ENCODE measurements at places on chromosomes 6 and 20. TPM values are rescaled to one million over a fixed set of nuclear protein-coding genes. Genes with fewer than 3 reads are reported as not detected.
A peak's percentile ranks its signal among the peaks of the same experiment; 100 is the strongest.

Gene SYCP2
- total RNA-seq: 0.74 TPM

Gene EEF1E1
- total RNA-seq: 21.7 TPM

DNA sequence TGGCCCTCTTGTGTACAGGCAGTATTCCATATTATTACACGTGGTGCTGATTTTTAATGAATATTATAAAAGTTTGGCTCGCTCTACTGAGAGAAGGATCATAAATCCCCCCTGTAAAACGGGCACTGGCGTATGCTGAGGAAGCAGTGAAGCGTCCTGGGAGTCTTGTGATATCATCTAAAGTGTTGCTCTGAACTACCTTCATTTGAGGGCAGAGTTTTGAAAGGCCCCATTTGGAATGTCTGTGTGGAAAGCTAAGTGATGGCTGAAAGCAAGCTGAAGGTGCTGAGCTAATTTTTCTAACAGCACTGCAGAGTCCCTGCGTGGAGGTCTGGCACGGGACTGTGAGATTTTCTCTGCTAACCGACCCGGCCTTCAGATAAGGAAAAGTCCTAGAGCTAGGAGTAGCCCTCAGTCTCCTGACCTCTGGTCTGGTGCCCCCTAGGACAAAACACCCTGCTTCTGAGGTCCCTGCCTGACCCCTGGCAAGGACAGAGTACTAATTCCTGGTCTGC, 1.3 kb upstream of the BACH2 start:
- H3K36me3 ChIP-seq: no peaks in the 10 kb centered on the region
- no peak overlapping the region for H3K27ac ChIP-seq
- H3K27me3 ChIP-seq: peaks cover 34% of the 10 kb centered on the region
- no peak for DNase-seq

Gene LY6G6F
- total RNA-seq: not detected

GRCh38 chr6:166308033-166308768, at the start of gene PRR18:
Gene PRR18 (minus strand): TSS chr6:166308392. CDS start chr6:166308142, 250 bp downstream.
- H3K4me3 ChIP-seq: peak within 1 kb of the TSS; percentile 32
- DNase-seq: no peak
- H3K27ac ChIP-seq: no peak within 1 kb of the TSS
- H3K27me3 ChIP-seq: peaks cover 41% of the 10 kb centered on the region
- no peaks in the 10 kb centered on the region for H3K4me1 ChIP-seq

Gene COX4I2
- not detected for total RNA-seq

DNA sequence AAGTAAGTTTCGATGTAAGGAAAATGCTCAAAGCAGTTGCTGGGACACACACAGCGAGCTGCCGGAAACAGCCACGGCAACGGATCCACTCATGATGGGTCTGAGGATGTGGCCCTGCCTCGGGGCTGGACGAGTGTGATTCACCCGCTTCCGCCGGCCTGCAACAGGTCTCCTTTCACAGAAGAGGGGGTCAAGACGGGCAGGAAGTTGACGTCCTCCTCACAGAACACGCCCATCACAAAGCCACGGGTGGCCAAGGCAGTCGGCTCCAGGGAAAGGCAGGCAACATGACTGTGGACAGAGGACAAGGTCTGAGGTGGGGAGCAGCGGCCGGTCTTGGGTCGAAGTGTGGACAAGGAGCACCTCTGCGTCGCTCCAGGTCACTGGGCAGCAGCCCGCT, 29.9 kb upstream of the SMOC2 start:
- H3K4me3 ChIP-seq: no peak overlapping the region
- H3K4me1 ChIP-seq: no peaks in the 10 kb centered on the region
- no peaks in the 10 kb centered on the region for H3K27me3 ChIP-seq
- H3K27ac ChIP-seq: no peak overlapping the region
- no peak for DNase-seq

GRCh38 chr6:38987503-38987902, 61.1 kb upstream of the GLP1R start:
- no peak overlapping the region for H3K27ac ChIP-seq
- H3K4me1 ChIP-seq: no peaks in the 10 kb centered on the region
- H3K36me3 ChIP-seq: no peaks in the 10 kb centered on the region
- H3K27me3 ChIP-seq: no peaks in the 10 kb centered on the region
- no peak overlapping the region for H3K4me3 ChIP-seq

DNA sequence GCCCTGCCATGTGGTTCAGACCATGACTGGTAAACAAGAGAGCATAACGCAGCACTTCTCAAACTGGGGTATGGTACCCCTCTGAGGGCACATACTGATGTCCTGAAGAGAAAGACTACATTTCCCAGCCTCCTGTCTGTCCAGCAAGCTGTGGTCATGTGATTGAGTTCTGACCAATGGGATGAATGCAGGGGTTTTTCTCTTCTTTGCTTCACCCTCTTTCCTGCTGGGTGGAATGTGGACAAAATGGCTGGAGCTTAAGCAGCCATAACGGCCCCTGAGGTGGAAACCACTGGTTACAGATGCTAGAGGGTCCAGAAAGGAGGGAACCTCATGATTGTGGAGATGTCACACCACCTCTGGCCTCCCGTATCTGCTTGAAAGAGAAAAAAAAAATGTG, 19.4 kb upstream of the KCNB1 start:
- H3K36me3 ChIP-seq: no peaks in the 10 kb centered on the region
- peaks cover 4% of the 10 kb centered on the region for H3K27me3 ChIP-seq
- no peaks in the 10 kb centered on the region for H3K4me1 ChIP-seq
- H3K4me3 ChIP-seq: no peak overlapping the region
- H3K27ac ChIP-seq: no peak overlapping the region

GRCh38 chr6:62716719-62717118, 430.7 kb upstream of the KHDRBS2 start:
- no peak overlapping the region for H3K27ac ChIP-seq
- no peak overlapping the region for H3K4me3 ChIP-seq
- no peaks in the 10 kb centered on the region for H3K36me3 ChIP-seq
- DNase-seq: no peak
- no peaks in the 10 kb centered on the region for H3K27me3 ChIP-seq
- H3K4me1 ChIP-seq: no peaks in the 10 kb centered on the region

DNA sequence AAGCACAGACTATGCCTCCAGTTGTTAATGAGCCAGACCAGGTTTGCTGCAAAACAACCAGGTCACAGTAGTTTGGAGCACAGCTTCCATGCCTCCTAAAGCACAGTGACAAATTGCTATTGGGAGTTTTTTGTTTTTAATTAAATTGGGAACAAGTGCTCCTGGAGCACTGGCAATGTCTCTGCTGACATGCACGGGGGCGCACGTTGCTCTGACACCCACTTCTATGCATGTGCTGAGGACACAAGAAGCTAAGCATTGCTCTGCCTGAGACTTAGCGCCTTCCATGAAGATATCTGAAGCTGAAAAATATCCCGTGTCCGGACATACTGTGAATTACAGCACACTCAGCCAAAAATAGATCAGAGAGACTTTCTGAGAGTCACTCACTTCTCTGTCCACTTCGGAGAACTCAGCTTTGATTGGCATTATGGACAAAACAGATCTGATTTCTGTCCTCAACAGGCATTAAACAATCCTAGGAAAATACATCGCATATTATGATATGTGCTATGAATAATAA, 18.6 kb upstream of the GGTLC1 start:
- no peak overlapping the region for H3K4me3 ChIP-seq
- no peaks in the 10 kb centered on the region for H3K4me1 ChIP-seq
- no peaks in the 10 kb centered on the region for H3K36me3 ChIP-seq
- H3K27me3 ChIP-seq: no peaks in the 10 kb centered on the region
- no peak overlapping the region for H3K27ac ChIP-seq

Gene C6orf58
- total RNA-seq: not detected

GRCh38 chr6:103284835-103285234, 1574.9 kb downstream of the HACE1 start:
- no peak overlapping the region for H3K4me3 ChIP-seq
- DNase-seq: no peak
- no peaks in the 10 kb centered on the region for H3K4me1 ChIP-seq
- H3K36me3 ChIP-seq: no peaks in the 10 kb centered on the region
- no peaks in the 10 kb centered on the region for H3K27me3 ChIP-seq

Gene OR2J2
- total RNA-seq: not detected

Gene ADTRP
- 56.6 TPM for total RNA-seq

- no peak for DNase-seq
- no peak overlapping the region for H3K4me3 ChIP-seq
- H3K4me1 ChIP-seq: peaks cover 22% of the 10 kb centered on the region
- H3K27ac ChIP-seq: no peak overlapping the region
These were observed 30.9 kb downstream of the VEGFA start for GRCh38 chr6:43800746-43801494.

DNA sequence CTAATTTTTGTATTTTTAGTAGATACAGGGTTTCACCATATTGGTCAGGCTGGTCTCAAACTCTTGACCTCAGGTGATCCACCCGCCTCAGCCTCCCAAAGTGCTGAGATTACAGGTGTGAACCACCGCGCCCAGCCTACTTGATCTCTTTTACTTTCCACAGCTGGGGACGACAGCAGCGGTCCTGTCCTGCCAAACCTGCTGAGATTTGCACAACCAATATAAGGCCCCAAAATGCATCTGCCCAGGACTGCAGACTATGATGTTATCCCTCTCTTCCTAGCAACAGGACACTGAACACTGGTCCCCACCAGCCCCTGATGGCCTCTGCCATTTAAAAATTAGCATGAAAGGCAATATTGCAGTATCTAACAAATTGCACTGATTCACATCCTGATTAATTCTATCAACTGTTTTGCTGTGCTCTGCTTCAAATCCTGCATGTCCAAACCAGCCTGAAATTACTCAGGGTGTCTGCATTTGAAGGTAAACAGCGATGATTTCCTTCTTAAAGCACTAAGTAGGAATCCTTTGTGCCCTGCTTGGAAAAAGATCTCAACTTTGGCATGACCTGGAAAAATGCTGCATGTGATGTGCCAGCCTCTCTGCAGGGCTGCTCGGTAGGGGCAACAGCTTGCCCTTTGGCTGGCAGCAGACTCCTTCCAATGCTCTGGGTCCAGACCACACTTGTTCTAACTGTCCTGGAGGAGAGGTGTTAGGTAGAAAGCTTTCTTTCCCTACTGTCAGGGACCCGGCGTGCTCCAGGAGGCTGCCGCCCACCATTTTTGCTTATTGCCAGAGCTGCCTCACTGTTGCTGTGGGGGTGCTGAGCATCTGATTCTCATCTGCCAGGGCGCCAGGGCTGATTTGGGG, 27.4 kb upstream of the PXDC1 start:
- H3K27ac ChIP-seq: no peak overlapping the region
- no peak overlapping the region for H3K4me3 ChIP-seq
- H3K4me1 ChIP-seq: no peaks in the 10 kb centered on the region
- no peak for DNase-seq
- H3K36me3 ChIP-seq: no peaks in the 10 kb centered on the region
- H3K27me3 ChIP-seq: no peaks in the 10 kb centered on the region

- DNase-seq: no peak
- no peak overlapping the region for H3K27ac ChIP-seq
- H3K27me3 ChIP-seq: no peaks in the 10 kb centered on the region
- no peak overlapping the region for H3K4me3 ChIP-seq
These were observed 13.9 kb downstream of the RAMACL start for GRCh38 chr6:166572370-166573261.

DNA sequence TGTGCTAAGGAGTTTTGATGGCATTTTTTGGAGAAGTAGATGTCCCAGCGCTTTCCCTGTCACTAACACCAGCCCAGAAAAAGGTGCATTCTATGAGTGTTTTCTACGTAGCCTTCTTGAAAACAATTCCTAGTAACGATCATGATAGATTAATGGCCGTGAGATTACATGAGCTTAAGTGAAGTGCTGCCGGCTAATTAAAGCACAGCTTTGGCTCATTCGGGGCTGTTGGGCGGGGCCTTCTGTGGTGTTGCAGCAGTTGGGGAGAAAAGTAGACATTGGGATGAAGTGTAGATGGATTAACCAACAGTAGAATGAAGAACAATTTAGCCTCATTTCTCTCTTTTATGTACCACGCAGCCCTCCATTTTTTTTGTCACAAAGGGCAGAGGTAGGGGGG, 20.8 kb upstream of the TRAF3IP2 start:
- no peaks in the 10 kb centered on the region for H3K27me3 ChIP-seq
- peaks cover 5% of the 10 kb centered on the region for H3K4me1 ChIP-seq
- DNase-seq: no peak
- no peaks in the 10 kb centered on the region for H3K36me3 ChIP-seq

- no peaks in the 10 kb centered on the region for H3K27me3 ChIP-seq
- no peaks in the 10 kb centered on the region for H3K4me1 ChIP-seq
- H3K27ac ChIP-seq: no peak overlapping the region
- no peaks in the 10 kb centered on the region for H3K36me3 ChIP-seq
- no peak for DNase-seq
These were observed 237.2 kb downstream of the CDKAL1 start for GRCh38 chr6:20771409-20771808.

DNA sequence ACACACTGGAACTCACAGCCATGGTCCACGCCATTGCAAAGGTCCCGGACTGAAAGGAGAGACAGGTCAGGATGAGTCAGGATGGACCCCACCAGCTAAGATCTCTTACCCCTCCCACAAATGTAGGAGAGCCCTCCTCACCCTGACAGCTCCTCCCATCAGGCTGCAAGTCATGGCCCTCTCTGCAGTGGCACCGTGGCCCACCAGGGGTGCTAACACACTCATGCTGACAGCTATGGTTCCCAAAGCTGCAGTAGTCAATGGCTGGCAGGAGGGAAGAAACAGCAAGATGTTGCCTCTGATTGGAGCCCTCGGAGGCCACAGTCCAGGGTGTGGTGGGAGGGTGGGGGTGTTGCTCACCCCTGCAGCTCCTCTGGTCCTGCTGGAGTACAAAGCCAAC, 5.7 kb upstream of the RBPJL start:
- no peak for DNase-seq
- H3K4me1 ChIP-seq: no peaks in the 10 kb centered on the region
- no peaks in the 10 kb centered on the region for H3K36me3 ChIP-seq

DNA sequence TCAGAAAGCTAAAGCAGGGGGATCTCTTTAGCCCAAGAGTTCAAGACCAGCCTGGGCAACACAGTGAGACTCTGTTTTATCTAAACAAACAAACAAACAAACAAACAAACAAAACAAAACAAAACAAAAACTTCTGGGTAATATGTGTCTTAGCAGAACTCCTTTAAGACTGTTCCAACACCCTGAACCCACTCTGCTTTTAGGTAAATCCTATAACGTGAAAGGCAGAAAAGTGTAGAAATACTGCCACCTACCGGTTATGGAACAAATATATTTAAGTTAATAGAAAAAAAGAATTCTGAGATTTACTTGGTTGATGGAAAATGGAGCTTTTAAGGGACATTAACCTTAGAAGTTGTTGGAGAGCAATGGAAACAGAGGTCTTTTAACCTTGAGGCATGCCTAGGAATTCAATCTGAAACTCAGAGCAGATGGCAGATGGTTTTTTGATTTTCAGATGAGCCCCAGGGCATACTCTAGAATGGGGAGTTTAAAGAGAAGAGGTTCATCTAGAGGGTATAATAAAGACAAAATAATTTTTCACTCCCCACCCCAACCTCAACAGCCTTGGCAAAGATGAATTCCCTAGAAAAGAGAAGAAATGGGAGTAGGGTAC, 38.5 kb downstream of the SOD2 start:
- H3K36me3 ChIP-seq: no peaks in the 10 kb centered on the region
- no peak overlapping the region for H3K27ac ChIP-seq
- H3K4me3 ChIP-seq: no peak overlapping the region
- H3K4me1 ChIP-seq: no peaks in the 10 kb centered on the region

GRCh38 chr20:15333170-15333569, 995.8 kb upstream of the FLRT3 start:
- no peaks in the 10 kb centered on the region for H3K36me3 ChIP-seq
- H3K4me1 ChIP-seq: no peaks in the 10 kb centered on the region
- H3K27me3 ChIP-seq: no peaks in the 10 kb centered on the region
- no peak overlapping the region for H3K27ac ChIP-seq

Gene LPA
- total RNA-seq: not detected

Gene HAO1
- total RNA-seq: not detected

Gene MUC21
- total RNA-seq: not detected

Gene DEF6
- 12.5 TPM for total RNA-seq

- no peak for DNase-seq
- no peaks in the 10 kb centered on the region for H3K36me3 ChIP-seq
- H3K27ac ChIP-seq: no peak overlapping the region
These were observed 222.6 kb upstream of the TAB2 start for GRCh38 chr6:149094934-149095351.

Measured in colonic mucosa (tissue), 4 donors.